T follicular helper cell (primary cell): ENCODE measurements at places on chromosomes 7 and 10.
A peak's percentile ranks its signal among the peaks of the same experiment; 100 is the strongest.

DNA sequence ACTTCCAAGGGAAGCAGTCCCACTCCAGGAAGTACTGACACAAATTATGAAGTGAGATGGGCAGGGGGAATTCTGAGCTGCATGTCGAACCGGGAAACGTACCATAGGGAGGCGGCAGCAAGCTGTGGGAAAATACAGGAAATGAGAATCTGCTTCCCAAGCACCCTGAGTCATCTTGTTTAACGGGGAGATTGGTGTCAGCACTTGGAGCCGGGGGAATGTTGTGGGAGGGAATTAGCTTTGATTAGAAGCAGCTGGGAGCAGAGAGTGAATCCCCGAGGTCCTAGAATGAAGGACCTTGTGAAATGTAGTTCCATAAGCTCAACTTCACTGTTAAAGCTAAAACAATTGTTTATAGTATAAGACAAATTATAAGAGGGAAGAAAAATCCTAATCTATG, 141.4 kb upstream of the PRKCQ start:
- no peak for DNase-seq

- DNase-seq = no peak
Measured at GRCh38 chr7:139829025-139829774, at the start of gene TBXAS1. Gene TBXAS1 (plus strand): TSS chr7:139829264. CDS start chr7:139829391, 127 bp downstream.

DNA sequence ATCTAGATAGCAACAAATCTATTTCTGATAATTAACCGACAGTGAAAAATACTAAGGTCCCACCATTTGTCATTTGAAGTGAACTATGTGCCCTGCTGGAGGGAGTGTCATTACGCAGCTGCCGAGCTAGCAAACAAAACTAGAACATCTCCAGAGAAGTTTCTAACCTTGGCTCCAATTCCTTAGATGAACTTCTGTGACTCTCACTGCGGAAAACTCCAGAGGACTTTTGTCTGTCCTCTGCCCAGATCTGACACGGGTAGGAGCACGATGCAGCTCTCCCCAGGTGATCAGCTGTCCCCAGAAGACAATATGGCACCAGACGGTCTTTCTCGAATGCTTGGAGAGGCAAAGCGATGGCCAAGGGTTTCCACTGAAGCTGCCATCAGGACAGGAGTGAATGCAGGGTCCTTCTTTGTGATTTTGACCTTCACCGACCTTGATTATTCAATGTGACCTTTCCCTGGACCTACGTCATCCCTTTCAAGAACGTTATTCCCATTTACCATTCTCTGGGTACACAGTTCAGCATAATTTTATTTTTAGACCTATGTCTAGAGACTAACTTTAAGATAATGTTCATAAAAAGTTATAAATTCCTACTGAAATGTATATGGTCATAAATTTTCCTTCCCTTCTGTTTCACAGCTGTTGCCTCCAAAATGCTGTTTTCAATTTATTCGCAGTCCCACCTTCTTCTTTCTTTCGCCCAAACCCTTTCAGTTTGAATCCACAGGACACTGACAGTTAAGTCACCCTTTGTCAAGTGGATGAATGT, 116.7 kb upstream of the C7orf33 start:
- DNase-seq = no peak

- DNase-seq = no peak
Measured at GRCh38 chr10:89632824-89633223, 12.2 kb downstream of the PANK1 start.

DNA sequence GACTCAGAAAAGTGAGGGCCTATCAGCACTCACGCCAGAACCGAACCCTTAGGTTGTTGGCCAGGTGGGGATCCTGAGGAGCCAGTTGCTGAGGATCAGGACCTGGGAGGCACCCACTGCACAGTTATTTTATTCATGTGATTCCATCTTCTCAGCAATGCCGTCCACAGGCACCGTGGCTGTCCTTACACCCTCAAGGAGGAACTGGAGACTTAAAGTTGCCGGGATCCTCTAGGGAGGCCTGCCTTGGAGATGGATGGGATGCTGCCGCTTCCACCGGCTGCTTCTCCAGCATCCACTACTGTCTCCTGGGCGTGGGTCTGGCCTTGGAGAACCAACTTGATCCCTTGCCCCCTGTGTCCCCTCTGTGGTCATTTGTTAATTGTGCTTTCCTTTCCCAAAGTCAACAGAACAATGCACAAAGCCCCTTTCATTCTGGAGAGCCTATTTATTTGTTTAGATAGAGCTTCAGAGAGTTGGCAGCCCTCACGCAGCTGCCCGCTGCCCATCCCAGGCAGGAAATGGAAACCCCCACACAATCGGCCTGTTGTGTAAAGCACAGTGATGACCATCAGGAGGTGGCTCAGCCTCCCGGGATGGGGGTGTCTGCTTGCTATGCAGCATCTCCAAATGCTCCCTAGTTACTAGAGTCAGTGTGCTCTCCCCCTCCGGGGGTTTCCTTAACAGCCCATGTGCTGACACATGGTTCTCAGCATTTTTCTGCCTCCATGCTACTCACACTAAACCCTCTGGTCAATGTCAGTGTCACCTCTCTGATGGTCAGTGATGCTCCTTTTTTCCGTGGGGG, 52.9 kb upstream of the IGFBP3 start:
- DNase-seq = no peak

- DNase-seq = no peak
Measured at GRCh38 chr10:93941606-93942005, 47.8 kb downstream of the SLC35G1 start.

DNA sequence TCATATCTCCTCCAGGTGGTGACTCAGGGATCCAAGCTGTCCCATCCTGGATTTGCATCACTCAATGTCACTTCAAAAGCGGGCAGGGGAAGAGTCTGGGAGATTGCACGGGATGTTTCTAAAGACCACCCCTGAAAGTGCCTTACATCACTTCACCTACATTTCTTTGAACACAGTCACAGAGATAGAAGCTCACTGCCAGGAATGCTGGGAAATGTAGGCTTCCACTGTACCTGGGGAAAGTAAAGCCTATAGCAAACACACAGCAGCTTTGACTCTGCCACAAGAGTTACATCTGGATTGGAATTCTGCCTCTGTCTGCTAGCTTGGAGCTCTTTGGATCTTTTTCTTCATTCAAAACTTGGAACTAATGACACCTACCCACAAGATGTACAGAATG, 300.9 kb downstream of the WDR11 start:
- no peak for DNase-seq

- DNase-seq = no peak
Measured at GRCh38 chr10:77868523-77868922, 58.0 kb downstream of the DLG5 start.

GRCh38 chr10:44971434-44971833, 7.2 kb downstream of the DEPP1 start:
- no peak for DNase-seq

DNA sequence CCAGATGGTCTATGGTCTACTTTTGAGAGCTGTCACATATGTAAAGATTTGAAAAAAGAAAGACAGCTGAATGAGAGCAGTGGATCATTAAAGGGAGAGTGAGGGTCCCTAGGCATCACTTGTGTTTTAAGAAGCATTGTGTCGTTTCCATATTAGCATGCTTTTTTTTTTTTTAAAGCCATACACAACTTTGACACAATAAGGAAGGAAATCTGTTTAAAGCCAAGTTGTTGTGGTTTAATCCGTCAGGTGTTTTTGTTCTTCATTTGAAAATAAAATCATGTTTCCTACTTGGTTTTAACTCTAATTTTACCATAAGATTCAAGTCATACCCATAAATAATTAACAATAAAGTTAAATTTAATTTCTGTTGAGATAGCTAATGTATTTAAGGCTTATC, 53.5 kb downstream of the MDFIC start:
- DNase-seq = no peak

GRCh38 chr10:120386896-120387295, 70.1 kb upstream of the PLPP4 start:
- DNase-seq = no peak

GRCh38 chr10:128102480-128103228, 23.6 kb downstream of the MKI67 start:
- DNase-seq = no peak

DNA sequence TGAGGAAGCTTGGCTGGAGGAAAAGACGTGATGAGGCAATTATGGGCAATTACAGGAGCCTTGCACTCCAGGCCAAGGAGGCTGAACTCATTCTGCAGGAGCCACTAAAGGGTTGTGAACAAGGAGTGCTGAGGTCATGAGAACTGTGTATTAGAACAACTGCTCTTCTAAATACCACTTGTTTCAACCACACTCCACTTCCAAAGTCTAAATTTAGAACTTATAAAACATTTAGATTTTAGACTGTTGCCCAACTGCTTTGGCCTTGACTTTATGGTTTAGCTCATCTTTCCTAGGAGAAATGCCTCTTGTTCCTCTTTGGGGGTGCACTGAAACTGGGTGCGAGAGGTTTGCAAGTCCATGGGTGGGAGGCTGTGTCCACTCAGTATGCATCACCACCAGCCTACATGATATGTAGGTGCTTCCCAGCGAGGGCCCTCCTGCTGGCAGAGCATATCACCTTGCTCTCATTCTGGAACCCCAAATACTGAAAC, 199.7 kb upstream of the AOAH start:
- DNase-seq = no peak

- no peak for DNase-seq
Measured at GRCh38 chr10:123272171-123272570, 118.0 kb downstream of the BUB3 start.

DNA sequence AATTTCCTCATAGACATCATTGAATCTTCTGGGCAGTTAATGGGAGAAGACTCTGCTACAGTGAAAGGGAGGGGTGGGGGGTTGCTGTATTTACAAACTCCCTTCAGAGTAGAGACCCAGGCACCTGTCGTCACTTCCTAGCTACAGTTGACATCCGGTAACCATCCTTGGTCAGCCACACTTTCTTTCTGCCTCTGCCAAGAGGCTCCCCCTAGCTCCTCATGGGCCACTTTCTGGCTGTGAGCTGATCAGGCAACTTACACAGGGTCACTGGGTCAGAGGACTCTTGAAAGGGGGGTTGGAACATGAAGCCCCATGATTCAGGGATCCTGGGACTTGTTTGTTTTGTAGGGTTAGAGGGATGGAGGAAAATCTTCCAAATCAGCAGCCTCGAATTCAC, 1.2 kb downstream of the TECPR1 start:
- peak; percentile 14 for DNase-seq

- no peak for DNase-seq
Measured at GRCh38 chr10:96387161-96387560, 28.4 kb upstream of the OPALIN start.

GRCh38 chr10:34295142-34295548, 520.0 kb downstream of the PARD3 start:
- DNase-seq = no peak

GRCh38 chr7:81736091-81736490, 33.8 kb downstream of the HGF start:
- DNase-seq = no peak

DNA sequence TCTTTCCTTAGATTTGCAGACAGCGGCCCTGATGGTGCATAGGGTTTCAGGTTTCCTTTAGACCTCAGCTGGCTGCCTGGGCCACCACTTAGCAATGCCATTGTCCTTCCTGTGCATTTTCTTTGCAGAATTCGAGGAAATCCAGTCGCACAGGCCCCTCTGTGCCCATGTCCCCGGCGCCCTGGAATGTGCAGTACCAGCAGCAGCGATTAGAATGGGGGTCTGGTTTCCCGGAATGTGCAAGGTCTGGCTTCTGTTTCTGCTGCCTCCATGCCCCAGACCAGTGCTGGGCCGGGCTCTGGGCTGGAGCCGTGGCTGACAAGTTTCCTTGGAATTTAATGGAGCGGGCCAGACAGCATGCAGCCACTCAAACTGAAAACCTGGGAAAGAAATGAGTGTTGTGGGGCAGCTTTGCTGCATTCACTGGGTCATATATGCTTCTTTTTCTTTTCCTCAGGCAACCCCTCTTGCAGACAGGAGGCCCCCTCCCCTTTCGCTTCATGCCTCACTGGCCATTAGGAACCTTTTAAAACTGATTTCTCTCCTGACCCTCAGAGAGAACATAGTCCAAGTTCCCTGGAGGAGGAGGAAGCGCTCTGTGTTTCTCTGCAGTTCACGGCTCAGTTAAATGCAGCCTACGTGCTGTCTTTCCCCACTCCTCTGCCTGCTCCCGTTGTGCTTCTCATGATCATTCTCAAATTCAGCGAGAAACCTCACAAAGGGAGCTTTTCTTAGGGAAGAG, 14.4 kb downstream of the HTRA1 start:
- no peak for DNase-seq

GRCh38 chr10:13686331-13686752, 99.6 kb downstream of the PRPF18 start:
- DNase-seq = no peak

- DNase-seq = no peak
Measured at GRCh38 chr7:139842401-139843210, 13.5 kb downstream of the TBXAS1 start.

DNA sequence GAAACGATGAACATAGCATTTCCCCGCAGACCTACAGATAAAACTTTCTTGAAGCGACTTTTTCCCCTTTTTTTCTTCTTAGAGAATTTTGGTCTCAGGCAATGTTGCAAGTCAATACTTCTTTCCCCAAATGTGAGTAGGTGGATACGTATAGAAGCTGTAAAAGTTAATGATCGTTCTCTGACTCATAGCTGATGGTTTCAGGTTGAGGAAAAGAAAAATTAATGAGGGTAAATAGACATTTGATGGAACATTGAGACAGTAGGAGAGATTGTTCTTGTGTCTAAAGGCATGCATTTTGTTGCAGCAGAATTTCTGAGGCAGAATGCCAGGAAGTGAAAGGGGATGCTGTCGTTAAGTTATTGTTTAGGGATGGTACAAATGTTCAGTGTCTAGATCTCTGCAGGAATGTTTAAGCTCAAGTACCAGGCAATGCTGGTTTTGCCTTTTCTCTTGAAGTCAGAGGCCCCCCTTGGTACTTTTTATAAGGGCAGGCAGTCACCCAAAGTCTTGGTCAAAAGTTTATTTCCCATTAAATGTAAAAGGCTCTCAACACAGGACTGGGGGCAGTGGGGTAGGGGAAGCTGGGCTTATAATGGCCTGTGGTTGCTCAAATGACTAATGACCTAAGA, 9.3 kb downstream of the TCF7L2 start:
- DNase-seq = no peak

- DNase-seq = no peak
Measured at GRCh38 chr10:33365301-33365700, 30.8 kb upstream of the NRP1 start.

GRCh38 chr7:35399216-35399615, 145.3 kb upstream of the TBX20 start:
- no peak for DNase-seq

- DNase-seq = no peak
Measured at GRCh38 chr10:84563868-84564267, 235.5 kb downstream of the CCSER2 start.

- DNase-seq = no peak
Measured at GRCh38 chr10:52099026-52099600, 215.0 kb upstream of the DKK1 start.
